ENCODE measurements at places on chromosomes 7 and 10.

- no peak for DNase-seq
Observed at GRCh38 chr7:110066843-110067242, 1024.1 kb upstream of the LRRN3 start.

GRCh38 chr10:126561294-126561920, 109.1 kb downstream of the C10orf90 start:
- no peak for DNase-seq

DNA sequence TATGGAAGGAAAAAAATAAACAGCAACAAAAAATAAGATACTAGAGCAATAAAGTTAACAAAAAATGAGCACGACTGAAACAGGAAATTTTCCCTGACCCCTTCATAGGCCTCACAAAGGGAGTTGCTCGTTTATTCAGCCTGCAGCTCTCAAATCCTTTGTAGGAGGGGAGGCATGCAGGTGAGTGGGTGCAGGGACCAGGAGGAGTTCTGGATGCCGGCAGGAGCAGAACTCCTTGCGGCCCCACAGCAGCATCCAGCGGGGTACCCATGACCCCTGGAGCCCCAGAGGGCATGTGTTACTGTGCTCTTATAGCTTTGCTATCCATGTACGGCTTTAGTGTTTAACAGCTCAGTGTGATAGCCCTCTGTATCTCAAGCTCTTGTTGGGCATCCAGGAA, 5.8 kb downstream of the TAS2R39 start:
- DNase-seq, result no peak

- DNase-seq, result no peak
Observed at GRCh38 chr7:135769005-135769802, 20.6 kb upstream of the FAM180A start.

GRCh38 chr7:130695840-130696239, 9.5 kb upstream of the TSGA13 start:
- no peak for DNase-seq

DNA sequence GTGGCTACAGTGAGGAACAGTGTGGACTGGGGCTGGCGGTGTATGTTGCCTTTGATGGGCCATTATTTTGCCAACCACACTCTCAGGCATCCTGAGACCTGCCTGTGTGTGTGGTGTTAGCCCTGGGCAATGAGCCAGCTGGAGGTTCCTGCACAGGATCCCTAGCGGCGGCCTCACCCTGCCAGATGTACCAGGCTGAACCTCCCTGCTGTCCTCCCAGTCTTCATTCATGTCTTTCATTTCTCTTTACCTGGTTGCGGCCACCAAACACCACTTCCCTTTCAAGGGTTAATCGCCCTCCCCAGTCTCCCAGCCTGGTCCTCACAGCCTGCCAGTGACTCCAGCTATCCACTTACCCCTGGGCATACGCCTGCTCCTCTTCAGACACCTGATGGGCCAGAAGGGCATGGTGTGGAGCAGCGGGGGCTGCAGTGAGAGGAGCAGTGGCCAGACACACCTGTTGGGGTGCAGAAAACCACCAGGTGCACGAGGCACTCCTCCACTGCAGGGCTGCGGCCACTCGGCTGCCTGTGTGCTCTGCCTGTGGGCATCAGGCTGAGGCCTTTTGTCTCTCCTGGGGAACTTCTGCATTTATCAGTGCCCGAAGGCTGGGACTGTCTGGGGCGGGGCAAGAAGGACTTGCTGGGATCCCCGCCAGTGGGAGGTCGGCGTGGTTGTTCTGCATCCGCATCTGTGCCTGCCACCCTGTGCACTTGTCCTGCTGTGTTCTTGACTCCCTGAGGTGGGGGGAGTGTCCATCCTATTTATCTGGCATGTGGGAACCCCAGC, 111.6 kb downstream of the ARHGAP22 start:
- DNase-seq, result no peak

DNA sequence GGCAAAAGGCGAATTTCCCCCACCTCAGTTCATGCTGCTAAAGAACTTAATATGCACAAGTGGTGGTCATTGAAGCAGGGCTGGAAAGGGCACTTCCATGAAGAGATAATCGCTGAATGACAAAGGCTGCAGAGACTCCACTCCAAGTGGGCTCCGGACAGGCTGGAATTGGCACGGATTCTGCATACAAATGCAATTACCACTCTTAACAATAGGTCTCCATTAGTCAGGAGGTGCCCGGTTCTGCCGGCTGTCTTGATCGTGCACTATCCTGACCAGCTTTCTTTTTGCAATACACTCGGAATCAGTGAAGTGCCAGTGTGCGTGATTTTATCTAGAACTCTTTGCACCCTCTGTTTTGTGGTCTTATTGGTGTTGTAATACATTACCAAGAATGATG, 49.7 kb downstream of the INSYN2A start:
- no peak for DNase-seq

DNA sequence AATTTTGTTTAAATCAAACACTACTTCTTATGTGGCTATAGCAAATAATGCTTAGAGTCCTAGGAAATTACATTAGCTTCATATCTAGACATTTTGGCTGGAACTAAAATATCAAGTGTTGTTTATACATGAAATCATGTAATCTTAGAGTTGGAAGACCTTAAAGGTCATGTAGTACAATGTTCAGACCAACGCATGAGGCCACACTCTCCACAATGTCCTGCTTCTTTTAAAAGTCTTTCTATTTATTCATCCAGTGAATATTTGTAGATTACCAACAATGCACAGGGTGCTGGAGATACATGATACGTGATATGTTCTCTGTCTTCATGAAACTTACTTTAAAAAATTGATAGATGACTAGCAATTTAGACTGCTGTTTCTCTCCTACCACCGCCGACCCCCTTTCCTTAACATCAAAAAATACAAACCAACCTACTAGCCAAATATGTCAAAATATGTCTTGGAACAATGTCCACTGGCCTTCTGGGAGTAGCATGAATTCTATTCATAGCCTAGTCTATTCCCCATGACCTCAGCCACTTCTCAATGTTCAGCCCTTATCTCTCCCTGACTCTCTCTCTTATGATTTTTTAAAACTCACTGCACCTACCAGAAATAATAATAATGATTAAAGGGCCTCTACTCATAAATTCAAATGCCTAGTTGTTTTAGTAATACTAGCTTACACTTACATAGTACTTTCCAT, 59.5 kb upstream of the CAV2 start:
- no peak for DNase-seq

GRCh38 chr7:36923943-36924436, 199.7 kb upstream of the AOAH start:
- no peak for DNase-seq

DNA sequence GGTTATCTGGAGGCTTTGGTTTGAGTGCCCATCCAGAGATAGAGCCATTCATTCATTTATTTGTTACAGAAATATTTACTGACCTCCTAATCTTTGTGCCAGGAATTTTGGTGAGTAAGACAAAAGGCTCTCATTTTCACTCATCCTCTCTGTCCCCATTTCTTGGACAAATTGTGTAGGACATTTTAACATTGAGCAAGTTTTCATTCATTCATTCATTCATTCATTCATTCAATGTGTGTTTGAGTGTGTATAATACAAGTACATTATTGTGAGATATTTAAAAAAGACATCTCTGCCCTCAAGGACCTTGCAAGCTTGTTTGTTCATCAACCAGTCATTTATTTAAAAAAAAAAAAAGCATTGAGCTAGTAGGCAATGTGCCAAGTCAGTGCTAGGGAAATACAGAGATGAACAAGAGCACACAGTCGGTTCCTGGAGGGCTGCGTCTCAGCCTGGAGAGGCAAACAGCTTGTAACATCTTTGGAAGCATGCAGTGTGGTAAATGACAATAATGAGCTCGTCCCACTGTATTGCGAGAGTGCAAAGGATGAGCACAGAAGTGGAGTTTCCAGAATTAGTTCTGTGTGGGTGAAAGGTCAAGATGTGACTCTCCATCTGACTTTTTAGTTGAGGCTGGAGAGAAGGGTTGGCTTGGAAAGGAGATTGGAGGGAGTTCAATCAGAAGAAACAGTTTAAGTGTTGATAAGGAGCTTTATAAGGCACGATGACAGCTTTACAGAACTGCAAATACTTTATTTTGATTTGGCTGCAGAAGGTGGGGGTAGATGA, 50.5 kb upstream of the HBP1 start:
- no peak for DNase-seq

- no peak for DNase-seq
Observed at GRCh38 chr7:132558815-132559214, 17.5 kb downstream of the PLXNA4 start.

- no peak for DNase-seq
Observed at GRCh38 chr7:114786455-114786854, 135.4 kb upstream of the MDFIC start.

- DNase-seq, result no peak
Observed at GRCh38 chr7:37709631-37710509, 26.3 kb downstream of the GPR141 start.

GRCh38 chr10:81957976-81958375, 83.0 kb downstream of the NRG3 start:
- DNase-seq, result no peak

DNA sequence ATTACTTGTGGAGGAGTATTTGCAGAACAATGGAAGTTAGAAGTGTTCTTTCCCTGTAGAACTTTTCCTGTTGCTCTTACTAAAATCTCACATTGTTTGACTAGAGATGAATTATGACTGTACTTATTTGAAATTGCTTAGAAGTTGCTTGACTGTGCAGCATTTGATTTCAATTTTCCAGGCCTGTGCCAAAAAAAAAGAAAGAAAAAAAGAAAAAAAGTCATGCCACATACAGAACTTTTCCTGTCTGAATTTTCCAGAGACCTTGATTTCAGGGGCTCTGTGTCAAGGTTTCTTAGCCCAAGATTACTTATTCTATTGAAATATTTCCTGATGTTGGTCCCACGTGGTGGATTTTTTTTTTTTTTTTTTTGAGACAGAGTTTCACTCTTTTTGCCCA, 3.5 kb upstream of the FAM171A1 start:
- DNase-seq, result no peak

DNA sequence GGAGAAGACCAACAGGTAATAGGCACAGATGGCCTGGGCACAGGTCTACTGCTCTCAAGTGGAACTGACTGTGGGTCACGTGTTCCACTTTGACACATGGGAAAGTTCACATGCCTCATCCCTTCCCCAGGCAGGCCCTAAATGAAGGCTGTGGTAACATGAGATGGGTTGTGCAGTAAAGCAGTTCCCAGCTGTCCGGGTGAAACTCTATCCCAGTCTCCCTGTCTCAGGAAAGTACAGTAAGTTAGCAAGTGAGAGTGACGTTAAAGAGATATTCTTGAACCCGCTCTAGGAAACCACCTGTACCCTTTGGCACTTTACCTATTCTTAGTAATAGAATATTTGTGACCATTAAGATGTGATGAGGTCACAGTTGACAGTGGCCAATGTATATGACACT, 343.7 kb upstream of the AOAH start:
- no peak for DNase-seq

- no peak for DNase-seq
Observed at GRCh38 chr7:4138866-4139265, 543.2 kb upstream of the FOXK1 start.

- DNase-seq, result no peak
Observed at GRCh38 chr7:143936087-143937009, 1.3 kb downstream of the OR2F2 start.

DNA sequence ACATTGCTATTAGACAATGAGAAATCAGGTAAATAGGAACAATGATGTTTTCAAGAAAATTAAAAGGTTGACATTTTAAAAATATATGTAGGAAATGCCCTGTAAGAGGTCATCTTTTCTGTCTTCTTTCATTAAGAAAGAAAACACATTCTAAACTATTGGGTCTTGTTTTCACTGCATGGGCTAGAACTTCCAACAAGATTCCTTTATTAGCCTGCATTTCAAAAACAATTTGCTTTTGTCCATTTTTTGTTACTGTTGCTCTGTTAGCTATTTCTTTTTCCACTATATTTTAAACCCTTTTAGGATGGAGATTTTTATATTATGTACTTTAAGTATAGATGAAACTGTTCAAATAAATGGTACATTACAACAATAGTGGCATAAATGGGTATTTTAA, 9.2 kb downstream of the REEP3 start:
- DNase-seq, result no peak

GRCh38 chr7:19405541-19405940, 260.3 kb upstream of the FERD3L start:
- DNase-seq, result no peak

- DNase-seq, result no peak
Observed at GRCh38 chr7:51878865-51879264, 562.3 kb upstream of the COBL start.

GRCh38 chr10:126459032-126459831, 71.0 kb upstream of the ADAM12 start:
- DNase-seq, result no peak

DNA sequence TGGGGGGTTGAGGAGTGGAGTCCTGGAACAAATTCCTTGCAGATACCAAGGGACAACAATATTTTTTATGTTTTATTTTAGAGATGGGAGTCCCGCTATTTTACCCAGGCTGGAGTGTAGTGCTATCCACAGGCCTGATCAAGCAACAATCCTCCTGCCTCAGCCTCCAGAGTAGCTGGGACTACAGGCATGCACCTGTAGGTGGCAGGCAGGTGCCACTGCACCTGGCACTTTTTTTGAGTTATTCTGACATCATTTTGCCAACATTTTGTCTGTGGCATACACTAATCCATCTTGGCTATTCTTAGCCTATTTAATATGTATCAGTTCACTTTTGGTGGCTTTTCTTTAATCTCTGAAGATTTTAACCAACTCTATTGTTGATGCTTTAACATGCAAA, 317.8 kb upstream of the MTPN start:
- no peak for DNase-seq

GRCh38 chr7:21094589-21094988, 307.9 kb upstream of the SP8 start:
- DNase-seq, result no peak

- DNase-seq, result no peak
Observed at GRCh38 chr10:99460070-99460469, 29.6 kb upstream of the GOT1 start.

DNA sequence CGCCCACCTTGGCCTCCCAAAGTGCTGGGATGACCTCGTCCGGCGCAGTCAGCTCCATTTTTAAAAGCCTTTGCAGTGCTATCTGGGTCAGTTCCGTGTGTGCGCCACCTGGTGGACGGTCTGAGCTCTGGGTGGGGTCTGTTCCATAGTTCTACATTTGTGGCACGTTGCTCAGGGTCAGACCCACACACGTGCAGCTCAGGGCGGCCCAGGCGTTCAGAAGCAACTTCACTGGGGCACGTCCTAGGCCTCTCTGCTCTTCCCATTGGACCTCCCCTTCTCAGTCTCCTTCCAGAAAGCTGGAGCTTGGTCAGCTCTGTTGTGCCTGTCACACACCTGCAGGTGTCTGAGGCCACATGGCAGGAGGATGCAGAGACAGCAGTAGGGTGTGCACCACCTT, 137.9 kb downstream of the DNAJB6 start:
- DNase-seq, result no peak

DNA sequence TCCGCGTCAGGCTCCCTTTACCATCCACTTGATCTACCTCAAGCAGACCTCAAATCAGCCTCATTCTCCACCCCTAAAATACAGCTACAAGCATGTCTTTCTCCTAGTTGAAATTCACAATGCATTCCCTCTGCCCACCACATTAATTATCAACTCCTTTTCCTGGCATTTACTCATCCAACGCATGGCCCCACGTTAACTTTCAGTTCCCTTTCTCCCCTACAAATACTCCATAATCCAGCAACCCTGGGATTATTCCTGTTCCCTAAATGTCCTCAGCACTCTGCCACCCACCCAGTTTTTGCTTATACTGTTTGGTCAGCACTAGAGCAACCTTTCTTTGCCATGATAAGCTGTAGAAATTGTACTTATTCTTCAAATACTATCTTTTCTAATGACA, 5.7 kb upstream of the VIM start:
- DNase-seq, result no peak

GRCh38 chr7:32958046-32959025, 1.1 kb downstream of the FKBP9 start:
- no peak for DNase-seq

Measured in activated CD8-positive, alpha-beta memory T cell treated with anti-CD3 and anti-CD28 coated beads for 1 hour (primary cell).